ENCODE measurements at places on chromosomes 7 and 10. TPM values are rescaled to one million over a fixed set of nuclear protein-coding genes. Genes with fewer than 3 reads are reported as not detected.

DNA sequence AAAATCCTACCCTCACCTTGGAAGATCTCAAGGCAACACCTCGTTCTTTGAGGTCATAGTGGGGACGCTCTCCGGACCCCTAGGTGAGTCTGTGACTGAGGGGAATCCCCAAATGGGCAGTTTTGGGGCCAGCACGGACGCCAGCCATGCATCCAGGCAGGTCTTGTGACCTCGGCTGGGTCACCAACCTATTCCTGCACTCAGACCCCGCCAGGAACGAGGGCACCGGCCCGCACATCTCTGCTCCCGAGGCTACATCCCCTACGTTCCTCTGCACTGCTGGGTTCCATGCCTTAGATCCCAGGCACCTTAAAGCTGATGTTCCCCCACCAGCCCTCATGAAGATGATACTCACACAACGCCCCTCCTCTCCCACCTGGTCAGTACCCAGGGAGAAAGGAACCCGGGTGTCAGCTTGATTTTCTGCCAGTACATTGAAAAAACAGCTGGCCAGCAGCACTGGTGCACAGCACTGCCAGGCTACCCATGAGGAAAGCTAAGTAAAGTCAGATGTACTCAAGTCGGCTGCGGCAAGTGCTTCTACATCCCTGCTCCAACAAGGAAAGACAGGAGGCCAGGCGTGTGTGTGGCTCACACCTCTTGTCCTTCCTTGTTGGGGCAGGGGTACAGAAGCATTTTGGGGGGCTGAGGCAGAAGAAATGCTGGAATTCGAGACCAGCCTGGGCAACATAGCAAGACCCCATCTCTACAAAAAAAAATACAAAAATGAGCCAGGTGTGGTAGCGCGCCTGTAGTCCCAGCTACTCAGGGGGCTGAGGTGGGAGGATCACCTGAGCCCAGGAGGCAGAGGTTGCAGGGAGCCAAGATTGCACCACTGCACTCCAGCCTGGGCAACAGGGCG is 48.1 kb downstream of the DIP2C start:
- no peak for DNase-seq

DNA sequence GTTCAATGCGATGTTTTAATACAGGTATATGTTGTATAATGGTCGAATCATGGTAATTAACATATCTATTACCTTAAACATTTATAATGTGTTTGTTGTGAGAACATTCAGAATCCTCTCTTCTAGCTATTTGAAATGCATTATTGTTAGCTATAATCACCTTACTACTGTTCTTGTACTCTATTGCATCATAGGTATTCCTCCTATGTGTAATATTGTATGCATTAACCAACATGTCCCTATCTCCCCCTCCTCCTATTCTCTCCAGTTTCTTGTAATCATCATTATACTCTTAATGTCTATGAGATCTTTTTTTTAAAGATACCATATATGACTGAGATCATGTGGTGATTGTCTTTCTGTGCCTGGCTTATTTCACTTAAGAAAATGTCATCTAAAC is 235.2 kb downstream of the ATRNL1 start:
- DNase-seq, result no peak

- DNase-seq, result no peak
These were observed 280.8 kb downstream of the ZEB1 start for GRCh38 chr10:31599626-31600504.

Gene NUB1
- 33.4 TPM for polyA plus RNA-seq
